ENCODE measurements at places on chromosomes 2 and 18.

DNA sequence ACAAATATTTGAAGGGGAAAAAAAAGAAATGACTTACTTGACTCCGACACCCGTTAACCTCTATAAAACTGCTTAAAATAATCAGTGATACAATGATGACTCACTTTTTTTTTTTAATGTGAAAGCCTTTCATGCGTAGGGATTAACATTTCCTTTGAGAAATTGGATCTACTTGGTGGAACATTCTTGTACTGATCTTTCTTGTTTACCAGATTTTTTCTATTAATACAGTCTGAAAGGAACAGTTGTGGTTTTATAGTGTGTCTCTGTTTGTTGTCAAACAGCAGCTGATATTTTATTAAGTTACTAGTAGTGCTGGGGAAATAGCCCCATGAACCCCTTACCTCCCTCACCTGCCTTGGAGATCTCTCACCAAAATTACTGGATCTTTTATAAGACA, 40.2 kb upstream of the NEB start:
- no peak for DNase-seq

DNA sequence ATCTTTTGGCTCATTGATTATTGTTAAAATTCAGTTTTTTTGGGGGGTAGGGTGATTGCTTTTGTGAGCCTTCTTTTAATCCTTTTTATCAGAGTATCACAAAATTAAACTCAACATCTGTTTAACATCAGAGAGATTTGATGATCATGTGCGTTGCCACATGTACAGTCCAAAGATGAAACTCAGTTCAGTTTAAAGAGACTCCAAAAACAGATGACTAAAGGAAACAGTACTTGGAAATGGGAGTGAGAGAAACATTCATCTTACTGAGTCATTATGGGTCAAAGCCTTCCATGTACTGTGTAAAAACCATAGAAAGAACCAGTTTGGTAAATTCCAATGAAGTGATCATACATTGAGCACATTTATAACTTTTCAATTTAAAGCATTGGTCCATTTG, 53.0 kb downstream of the LYPD6 start:
- no peak for DNase-seq

DNA sequence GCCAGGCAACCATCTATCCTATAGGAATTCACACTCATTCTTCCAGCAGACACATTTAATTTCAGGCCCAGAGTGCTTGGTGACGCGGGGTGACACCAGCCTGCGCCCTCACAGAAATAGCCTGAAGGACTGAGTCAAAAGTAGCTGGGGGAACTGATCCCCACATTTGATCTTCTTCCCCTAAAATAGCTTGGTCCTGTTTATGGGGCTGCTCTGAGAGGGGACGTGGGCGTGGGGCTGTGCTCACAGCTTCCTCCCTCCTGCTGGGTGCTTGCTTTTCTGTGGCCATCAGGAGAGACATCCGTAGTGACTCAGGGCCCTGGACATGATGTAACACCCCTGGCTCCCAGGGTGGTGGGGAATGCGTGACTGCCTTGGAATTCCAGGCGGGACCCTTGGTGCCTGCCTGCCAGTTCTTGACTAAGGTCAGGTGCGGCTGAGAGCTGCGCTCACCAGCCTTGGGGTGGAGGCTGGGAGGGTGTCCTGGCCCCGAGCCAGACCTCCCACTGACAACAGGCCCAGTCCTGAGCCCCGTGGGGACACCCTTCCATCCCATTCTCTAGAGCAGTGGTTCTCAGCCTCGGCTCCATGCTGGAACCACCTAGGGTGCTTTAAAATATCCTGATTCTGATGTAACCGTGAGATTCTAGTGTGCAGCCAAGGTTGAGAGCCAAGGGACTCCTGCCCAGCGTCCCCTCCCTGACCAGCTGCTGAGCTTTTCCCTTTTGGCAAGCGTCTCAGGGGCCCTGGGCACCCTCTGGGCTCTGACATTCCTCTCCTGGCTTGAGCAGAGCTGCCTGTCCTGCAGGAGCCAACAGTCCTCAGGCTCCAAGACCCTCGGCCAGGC, 47.4 kb upstream of the SMAD7 start:
- no peak for DNase-seq

GRCh38 chr2:186044761-186045160, 306.2 kb downstream of the FSIP2 start:
- no peak for DNase-seq

GRCh38 chr18:3441290-3441689, 8.7 kb upstream of the TGIF1 start:
- no peak for DNase-seq

DNA sequence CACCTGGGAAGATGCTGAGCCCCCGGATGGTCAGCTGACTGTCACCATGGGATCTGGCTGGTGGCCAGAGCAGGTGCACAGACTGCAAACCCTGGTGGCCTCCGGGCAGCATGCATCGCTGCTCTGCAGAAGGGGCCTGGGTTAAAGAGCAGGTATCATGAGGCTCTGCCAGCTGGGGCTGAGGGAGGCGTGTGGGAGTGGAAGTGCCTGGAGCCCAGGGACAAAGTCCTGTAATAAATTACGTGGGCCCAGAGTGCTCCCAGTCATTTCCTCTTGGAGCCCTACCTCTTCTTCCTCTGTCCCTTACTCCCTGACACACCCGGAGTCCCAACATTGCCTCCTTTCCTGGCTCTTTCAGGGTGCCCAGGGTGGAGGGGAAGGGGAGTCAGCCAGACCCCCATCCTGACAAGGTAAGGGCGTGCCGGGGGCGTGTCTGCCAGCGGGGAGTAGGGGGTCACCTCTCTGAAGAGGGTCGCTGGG, at the start of gene MYO7B:
MYO7B (plus strand) TSS at position 262 of the 480 bp plus-strand sequence. CDS start 24,040 bp downstream, outside the sequence.
- peak; percentile 51 for DNase-seq

DNA sequence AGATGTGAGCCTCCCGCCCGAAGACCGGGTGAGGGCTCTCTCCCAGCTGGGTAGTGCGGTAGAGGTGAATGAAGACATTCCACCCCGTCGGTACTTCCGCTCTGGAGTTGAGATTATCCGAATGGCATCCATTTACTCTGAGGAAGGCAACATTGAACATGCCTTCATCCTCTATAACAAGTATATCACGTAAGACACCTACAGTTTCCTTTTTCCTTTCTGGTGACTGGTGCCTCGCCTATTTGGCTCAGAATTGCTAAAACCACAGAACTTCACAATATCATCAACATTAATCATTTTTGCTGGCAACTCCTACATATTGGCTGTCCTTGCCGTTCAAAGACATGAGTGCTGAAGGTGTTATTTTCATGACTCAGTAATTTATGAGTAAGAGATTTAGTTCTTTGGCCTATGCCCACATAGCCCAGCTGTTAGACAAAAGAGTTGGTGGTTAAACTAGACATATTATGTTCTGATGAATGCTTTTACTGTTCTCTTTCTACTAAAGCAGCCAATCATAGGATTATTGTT, 2.2 kb downstream of the STAMBP start:
- no peak for DNase-seq

GRCh38 chr2:50309503-50309902, 722.4 kb downstream of the NRXN1 start:
- DNase-seq, result no peak

Data from NAMALWA (cell line).